ENCODE measurements at places on chromosomes 16 and 17.

- no peak for DNase-seq
These were observed 41.5 kb downstream of the CYB5B start for GRCh38 chr16:69465881-69466280.

- no peak for DNase-seq
These were observed 66.6 kb downstream of the NOS2 start for GRCh38 chr17:27733773-27734172.

- DNase-seq: no peak
These were observed 26.9 kb downstream of the GPT2 start for GRCh38 chr16:46911038-46911437.

GRCh38 chr17:79897243-79898063, 58.2 kb upstream of the CBX4 start:
- no peak for DNase-seq

GRCh38 chr17:5621026-5621425, 36.7 kb upstream of the NLRP1 start:
- DNase-seq: no peak

GRCh38 chr16:78075800-78076199, 23.7 kb upstream of the WWOX start:
- DNase-seq: no peak

DNA sequence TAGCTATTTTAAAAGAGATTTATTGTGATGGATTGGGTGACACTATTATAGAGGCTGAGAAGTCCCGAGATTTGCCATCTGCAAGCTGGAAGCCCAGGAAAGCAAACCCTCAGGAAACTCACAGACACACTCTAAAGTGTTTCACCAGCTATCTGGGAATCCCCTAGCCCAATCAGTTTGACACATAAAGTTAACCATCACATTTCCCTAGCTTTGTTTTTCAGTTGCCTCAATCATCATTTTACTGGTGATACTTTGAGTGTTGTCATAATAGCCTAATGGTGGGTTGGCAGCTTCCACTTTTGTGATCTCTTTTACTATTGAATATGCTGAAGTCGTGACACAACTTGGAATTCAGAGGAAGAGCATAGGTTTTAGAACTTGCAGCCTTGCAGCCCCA, 1.8 kb downstream of the SGF29 start:
- no peak for DNase-seq

GRCh38 chr17:7191571-7192270, 12.6 kb upstream of the ASGR1 start:
- peak; percentile 83 for DNase-seq

- DNase-seq: no peak
These were observed 26.5 kb upstream of the ADGRG1 start for GRCh38 chr16:57601801-57602478.

DNA sequence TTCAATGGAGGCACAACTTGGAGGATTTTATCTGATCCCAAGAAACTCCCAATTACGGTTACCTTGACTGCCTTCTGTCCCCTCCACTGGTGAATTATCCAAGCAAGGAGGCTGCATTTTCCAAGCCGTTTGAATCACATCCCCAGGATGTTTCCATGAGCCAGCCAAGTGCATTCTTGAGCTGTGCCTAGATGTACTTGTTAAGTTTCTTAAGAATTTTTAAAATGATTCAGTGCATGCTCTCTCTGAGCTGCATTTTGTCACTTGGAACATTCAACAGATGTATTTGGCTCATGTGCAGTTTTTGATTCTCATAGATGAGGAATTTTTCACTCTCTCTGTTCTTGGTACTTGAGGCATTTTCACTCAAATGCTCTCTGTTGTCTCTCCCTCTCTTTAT, 202.6 kb upstream of the MYOCD start:
- DNase-seq: no peak

DNA sequence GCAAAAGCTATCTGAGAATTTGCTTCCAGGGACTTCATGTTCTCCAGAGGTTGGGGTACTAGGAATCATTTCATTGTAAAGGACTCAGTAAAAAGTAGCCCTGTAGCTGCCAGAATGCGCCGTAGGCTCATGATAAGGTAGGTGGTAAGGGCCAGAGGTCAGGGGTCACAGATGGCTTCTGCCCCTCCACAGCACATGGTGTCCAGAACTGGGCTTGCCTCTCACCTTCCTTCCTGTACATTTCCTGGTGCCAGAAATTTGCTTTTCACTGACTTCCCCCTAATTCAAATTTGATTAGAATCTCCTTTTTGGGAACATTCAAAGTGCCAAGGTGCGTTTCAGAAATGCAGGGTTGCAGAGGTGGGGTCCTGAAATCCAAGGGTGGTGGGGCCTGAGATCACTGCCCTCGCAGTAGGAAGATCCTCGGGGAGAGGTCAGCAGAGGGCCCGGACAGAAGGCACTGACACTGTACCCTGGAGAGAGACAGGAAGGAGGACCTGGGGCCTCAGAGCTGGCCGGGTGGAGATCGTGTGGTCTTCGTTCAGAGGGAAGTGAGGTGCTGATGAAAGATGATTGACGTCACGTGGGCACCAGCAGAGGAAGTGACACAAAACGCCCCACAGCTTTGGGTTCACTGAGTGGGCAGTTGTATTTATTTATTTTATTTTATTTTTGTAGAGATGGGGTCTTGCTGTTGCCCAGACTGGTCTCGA, 25.5 kb upstream of the METRNL start:
- no peak for DNase-seq

DNA sequence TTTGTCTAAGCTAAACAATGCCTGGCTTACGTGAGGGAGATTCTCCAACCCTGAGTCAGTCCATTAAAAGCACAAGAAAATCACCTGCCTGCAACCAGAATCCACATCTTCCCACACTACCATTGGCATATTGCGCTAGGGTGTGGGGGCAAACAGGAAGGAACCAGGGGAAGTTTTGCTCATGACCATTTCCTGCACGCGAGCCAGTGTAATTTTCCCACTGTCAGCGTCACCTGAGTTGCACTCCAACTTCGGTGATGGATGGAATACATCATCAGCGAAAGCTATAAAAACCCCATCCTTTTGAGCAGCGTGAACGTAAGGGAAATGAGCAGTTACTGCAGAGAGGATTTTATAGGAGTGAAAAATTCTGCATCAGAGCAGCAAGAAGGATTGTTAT, 167.9 kb upstream of the NOL11 start:
- DNase-seq: no peak

DNA sequence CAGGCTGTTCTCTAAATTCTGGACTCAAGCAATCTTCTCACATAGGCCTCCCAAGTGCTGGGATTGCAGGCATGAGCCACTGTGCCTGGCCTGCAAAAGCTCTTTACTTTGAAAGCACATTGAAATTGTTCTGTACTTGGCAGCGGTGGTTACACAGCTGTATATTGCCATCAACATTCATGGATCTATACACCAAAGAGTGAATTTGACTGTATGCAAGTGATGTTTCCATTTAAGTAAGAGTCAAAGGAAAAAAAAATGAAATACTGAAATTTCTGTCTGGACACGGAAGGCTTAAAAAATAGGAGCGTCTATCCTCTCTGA, 450.6 kb upstream of the PSMD7 start:
- DNase-seq: no peak

DNA sequence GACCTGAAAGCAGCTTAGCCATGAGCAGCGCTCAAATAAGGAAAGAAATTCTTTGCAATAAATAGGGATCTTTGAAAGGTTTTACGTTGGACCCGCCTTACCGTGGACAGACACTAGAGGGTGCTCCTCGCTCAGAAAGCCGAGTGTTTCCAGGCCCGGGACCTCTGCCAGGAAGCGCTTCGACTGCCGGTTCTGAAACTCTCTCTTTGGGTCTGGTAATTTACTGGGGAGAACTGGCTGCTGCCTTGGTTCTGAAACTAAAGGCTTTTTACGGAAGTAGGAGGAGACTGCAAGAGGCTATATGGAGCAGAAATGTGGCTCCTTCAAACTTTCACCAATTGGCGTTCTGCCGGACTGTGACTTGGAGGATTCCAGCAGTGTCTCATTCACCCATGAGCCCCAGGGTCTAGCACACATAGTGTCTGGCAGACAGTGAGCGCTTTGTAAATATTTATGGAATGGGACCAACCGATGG, 45.6 kb upstream of the HOXB9 start:
- DNase-seq: peak; percentile 76

GRCh38 chr16:46996952-46997458, 23.5 kb upstream of the DNAJA2 start:
- no peak for DNase-seq

DNA sequence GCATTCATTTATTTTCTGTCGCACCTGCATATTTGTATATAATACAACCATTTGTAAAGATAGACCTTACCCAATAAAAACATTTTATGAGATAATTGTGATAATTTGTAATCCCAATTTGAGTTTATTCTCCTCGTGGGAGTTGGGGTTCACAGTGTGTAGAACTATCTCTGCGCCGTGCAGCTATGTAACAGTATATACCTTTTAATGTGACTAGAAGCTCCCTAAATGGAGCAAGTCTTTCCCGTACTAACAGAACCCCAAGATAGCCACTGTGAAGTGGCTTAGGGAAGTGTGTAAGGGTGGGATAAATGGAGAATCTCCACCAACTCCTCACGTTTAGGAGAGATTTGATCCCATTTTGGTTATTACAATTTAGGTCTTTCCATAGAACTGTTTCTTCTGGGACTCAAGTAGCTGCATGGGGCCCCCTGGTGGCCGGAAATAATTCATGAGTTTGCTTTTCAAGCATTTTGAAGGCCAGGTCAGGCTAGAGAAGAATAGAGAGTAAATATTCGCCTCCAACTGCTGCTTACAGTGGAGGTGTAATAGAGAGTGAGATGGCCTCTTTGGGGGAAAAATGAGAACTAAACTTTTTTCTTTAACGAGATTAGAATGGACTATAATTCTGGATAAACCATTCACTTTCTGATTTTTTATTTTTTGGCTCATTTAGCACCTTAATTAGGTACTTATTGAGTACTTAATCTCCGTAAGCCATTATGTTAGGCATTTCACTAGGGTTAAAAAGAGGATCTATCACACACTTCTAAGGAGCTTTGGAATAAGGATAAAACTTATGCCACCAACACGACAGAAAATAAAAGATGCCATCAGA, 4.5 kb downstream of the TMEM100 start:
- no peak for DNase-seq

GRCh38 chr17:57987581-57988300, at the start of gene VEZF1:
Gene VEZF1, minus strand, starts transcription at chr17:57988254. Its CDS starts 143 bp downstream, at chr17:57988111.
- peak; percentile 76 for DNase-seq

- DNase-seq: no peak
These were observed 435.8 kb downstream of the HS3ST3B1 start for GRCh38 chr17:14736631-14737030.

GRCh38 chr16:56357765-56358322, 67.5 kb downstream of the AMFR start:
- DNase-seq: no peak

DNA sequence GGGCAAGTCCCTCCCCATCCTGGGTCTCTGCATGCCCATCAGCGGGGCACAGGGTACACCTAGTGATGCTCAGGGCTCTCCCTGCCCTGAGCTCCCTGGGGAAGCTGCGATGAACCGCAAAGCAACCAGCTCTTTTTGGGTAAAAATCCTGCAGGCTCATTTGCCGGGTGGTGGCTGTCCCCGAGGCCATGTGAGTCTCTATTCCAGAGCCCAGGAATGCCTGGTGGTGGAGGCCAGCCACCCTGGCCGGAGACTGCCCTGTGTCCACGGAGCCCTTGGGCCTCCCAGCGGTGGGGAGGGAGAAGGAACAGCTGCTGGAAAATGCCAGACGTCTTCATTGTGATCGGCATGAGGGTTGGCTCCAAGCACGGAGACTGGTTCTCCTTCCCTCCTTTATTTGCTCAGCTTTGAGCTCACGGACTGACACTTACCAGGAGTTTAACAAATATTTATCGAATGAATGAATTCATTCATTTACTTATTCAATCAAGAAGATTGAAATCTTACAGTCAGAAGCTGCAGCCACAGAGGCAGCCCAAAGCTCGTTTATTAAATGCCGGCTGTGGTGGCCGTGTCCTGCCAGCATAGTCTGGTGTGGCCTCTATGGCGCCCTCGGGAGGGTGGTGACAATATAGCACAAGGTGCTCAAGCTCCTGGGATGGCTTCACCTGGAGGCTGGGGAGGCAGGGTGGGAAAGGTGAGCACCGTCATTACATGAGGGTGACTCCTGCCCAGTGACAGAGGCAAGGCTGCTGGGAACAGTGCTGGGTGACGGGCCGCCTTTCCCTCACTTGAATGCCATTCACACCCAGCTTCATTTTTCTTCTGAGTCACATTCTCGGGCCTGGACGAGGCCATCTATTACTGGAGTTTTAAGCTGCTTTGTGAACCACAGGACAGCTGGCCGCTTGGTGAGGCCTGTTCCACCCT, 31.1 kb upstream of the JPH3 start:
- DNase-seq: no peak

GRCh38 chr17:82920715-82921114, 80.9 kb upstream of the ZNF750 start:
- DNase-seq: no peak

- DNase-seq: no peak
These were observed 1.6 kb downstream of the TELO2 start for GRCh38 chr16:1494711-1495110.

DNA sequence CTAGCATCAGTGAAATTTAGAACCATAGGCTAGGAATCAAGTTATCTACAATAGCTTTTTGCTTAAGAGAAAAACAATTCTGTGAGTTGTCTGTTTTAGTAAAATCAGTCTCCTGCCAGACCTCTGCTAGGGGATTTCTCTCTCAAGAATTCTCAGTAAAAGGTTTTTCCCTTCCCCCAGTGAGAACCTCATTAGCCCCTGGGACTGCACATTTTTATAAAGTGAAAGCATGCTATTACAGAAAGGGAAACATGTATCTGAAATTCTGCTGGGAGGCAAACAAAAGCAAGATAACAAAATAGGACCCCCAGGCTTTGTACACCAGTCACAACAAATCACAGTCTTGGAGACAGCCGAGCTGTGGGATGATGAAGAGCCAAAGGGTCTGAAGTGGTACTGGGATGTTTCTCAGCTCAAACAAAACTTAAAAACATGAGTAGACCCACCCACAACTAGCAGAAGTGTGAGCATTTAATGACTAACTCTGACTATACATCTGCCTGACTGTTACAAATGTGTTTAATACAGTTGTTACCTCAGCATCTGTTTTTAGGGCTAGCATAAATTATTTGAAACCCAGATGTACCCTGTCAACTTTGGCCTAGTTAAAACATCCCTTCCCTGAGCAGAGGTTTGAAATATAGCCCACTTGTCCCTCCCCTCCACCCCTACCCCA, 20.0 kb upstream of the GLG1 start:
- no peak for DNase-seq

- DNase-seq: no peak
These were observed 921 bp downstream of the RND2 start for GRCh38 chr17:43025766-43026537.

DNA sequence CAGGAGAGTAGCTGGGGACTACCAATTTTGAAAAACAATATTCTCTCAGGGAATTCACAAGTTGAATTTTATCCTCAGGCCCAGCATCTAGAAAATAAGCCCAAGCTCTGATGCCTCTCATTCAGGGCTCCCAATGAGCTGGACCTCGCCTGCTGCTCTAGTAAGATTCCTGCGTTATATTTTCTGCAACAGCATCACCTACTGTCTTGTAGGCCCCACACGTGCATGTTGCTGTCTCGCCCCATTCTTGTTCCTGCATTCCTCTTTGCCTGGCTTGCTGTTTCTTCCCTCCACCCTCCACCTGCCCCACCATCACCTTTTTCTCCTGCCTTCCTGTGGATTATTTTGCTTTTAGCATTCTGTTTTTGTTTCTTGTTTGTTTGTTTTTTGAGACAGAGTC, 8.3 kb upstream of the ST6GALNAC2 start:
- DNase-seq: no peak

- DNase-seq: no peak
These were observed 99.4 kb downstream of the CYLD start for GRCh38 chr16:50841081-50841886.
